ENCODE measurements at places on chromosomes 16 and 17. TPM values are rescaled to one million over a fixed set of nuclear protein-coding genes. Genes with fewer than 3 reads are reported as not detected.
A peak's percentile ranks its signal among the peaks of the same experiment; 100 is the strongest.

Gene TCAP
- total RNA-seq: 1.9 TPM

Gene TRPV2
- total RNA-seq: 14.2 TPM

Gene GRAP
- 29.9 TPM for total RNA-seq

Gene SCNN1B
- total RNA-seq: not detected

Gene TVP23C
- 13.7 TPM for total RNA-seq

Gene CAPN15
- total RNA-seq: 51.3 TPM

Gene LLGL2
- total RNA-seq: 7.6 TPM

Gene GJD3
- total RNA-seq: not detected

Gene DOC2B
- not detected for total RNA-seq

DNA sequence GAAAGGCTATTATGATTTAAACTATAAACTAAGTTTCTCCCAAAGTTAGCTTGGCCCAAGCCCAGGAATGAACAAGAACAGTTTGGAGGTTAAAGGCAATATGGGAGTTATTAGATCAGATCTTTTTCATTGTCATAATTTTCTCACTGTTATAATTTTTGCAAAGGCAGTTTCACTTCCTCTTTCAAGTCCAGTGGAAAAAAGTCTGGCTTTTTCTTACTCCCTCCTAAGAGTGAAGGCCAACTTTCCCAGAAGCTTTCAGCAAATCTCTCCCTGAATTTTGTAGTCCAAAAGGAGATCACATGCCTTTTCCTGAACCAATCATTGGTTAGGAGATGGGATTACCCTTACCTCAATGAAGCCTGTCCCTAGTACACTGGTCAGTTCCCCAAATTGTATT lies 9.1 kb upstream of the BLMH start:
- DNase-seq: peak; percentile 70

DNA sequence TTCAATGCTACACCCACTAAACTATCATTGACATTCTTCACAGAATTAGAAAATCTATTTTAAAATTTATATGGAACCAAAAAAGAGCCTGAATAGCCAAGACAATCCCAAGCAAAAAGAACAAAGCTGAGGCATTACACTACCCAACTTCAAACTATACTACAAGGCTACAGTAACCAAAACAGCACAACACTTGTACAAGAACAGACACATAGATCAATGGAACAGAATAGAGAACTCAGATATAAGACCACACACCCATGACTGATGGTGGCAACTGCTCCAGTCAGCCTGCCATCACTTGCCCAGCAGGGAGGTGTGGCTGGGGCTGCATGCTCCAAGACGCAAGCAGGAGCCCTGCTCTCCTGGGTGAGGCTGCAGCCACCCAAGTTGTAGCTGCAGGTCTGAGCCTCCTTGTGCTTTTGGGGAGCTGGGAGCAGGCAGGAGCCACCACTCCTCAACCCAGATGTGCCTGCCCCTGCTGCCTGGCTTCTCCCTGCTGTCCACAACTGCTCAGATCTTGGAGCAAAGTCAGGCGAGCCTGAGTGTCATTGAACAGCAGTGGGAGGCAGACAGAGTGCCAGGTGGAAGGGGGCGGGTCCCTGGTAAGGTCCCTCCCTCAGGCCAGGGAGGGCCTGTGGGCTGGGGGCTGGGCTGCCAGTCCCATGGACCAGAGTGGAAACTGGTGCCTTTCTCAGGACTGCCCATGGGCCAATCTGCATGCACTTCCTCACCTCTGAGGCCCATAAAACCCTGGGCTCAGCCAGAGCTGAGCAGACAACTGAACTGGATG lies 24.7 kb downstream of the SSH2 start:
- DNase-seq: no peak

DNA sequence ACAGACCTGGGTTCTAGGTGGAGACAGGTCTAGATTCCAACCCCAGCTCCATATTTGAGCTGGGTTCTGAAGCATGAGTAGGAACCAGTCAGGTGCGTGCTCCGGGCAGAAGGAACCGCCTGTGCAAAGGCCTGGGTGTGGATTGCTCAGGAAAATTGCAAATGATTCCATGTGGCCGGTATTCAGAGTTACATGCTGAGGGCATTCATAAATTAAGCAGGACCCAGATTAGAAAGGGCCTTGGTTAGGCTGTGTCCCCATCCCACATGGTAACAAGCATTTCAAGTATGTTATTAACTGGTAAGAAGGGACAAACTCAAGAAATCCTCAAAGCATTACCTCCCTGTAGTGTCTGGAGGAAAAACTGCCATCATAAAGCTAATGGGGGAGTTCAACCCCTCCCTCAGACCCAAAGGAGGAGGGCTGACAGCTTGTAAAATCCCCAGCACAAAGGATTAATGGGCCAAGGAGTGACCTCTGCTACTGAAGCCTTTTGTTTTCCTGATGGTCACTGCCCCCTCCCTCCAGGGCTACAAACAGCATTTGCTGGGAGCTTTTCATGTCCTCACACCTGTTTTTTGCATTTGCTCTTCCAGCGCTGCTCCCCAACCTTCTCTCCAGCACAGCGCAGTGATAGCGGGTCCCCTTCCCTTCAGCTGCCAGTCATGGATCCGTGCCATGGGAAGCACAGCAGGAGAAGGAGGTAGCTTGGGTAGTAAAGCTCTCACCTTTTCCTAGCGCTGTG lies 218.0 kb downstream of the C16orf95 start:
- no peak for DNase-seq

GRCh38 chr16:82899731-82900450 lies 273.1 kb downstream of the CDH13 start:
- DNase-seq: no peak

- no peak for DNase-seq
These were observed 77.6 kb downstream of the CHD9 start for GRCh38 chr16:53132406-53132805.

DNA sequence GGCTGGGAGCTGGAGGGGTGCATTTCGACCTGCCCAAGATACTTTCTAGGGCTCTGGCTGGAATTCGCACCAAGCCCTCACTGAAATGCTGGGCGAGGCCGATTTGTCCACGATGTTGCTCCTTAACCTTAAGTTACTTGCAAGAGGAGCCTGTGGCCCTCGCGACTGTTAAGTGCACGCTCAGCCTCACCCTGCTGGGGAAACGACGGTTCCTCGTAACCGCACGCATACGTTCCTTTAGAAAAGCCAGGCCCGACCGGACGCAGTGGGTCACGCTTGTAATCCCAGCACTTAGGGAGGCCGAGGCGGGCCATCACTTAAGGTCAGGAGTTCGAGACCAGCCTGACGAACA lies 607 bp upstream of the NCOR1 start:
- DNase-seq: peak; percentile 86

GRCh38 chr17:37317867-37318266 lies 57.9 kb upstream of the C17orf78 start:
- DNase-seq: no peak

DNA sequence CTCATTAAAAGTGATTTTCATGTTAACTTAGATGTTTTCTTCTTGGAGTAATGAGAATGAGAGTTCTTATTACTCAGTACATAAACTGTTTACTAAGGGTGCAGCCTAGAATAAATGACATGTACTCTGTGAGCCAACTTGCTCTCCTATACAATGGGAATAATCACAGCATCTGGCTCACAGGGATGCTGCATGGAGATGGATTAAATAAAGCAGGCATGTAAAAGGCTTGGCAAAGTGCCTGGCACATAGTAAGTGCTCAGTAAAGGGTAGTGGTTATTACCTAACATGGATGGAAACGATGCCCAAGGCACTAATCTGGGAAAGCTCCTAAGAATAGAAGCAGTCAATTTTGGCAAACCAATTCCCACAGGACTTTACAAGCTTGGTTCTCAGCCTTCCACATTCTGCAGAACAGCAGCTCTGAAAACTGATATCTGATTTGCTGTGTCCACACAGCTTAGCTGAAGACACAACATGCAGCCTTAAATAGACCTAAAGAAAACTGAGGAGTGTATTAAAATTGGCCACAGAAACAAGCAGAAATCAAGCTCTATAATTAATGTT lies 176.1 kb downstream of the ABCC12 start:
- DNase-seq: peak; percentile 56

GRCh38 chr17:75589012-75589918 lies 1.7 kb downstream of the MYO15B start:
- DNase-seq: peak; percentile 97

DNA sequence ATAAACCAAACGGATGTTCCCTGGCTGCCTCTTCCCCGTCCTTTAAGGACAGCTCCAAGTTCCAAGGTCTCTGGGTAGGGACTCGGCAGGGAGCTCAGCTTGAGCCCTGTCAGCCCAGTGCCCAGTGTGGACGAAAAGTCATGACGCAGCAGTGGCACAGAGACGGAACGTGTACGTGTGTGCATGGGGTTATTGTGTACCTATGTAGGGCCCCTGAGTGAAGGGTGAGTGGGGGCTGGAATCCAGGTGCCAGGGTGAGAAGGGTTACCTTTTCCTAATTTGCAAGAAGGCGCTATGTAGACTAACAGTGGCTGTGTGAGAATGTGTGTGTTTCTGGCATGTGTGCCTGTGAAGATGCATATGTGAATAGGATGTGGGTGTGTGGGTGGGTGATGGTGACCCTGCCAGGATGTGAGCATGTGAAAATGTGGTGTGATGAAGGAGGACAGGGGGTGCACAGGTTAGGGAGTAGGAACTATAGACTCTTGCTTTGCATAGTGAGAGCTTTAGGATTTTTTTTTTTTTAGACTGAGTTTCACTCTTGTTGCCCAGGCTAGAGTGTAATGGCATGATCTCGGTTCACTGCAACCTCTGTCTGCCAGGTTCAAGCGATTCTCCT lies 6.0 kb downstream of the SCN4A start:
- no peak for DNase-seq

- DNase-seq: no peak
These were observed at the start of gene ST6GALNAC1 for GRCh38 chr17:76643553-76644148. ST6GALNAC1 (minus strand) TSS chr17:76643757; CDS start chr17:76643638, 119 bp downstream.

GRCh38 chr17:65057531-65058090 lies 1.1 kb upstream of the GNA13 start:
- DNase-seq: no peak
